PC-3 (cell line): ENCODE measurements at places on chromosomes 5 and 9. TPM values are rescaled to one million over a fixed set of nuclear protein-coding genes. Genes with fewer than 3 reads are reported as not detected.

SPINK6 gene
- not detected in 2 replicates for total RNA-seq

CEP72 gene
- 17.3 and 23.6 TPM in 2 replicates for total RNA-seq

GARIN3 gene
- not detected in 2 replicates for total RNA-seq

DOCK8 gene
- 1.5 and 1.9 TPM in 2 replicates for total RNA-seq

TMEM161B gene
- 11.5 and 12.2 TPM in 2 replicates for total RNA-seq

TEX48 gene
- total RNA-seq, result 2.4 TPM in 1 of 2 replicates, not detected in the other

SHC3 gene
- total RNA-seq, result 0.63 and 0.66 TPM in 2 replicates

LCN15 gene
- not detected in 2 replicates for total RNA-seq

CCNI2 gene
- total RNA-seq, result not detected in 2 replicates

MAMDC2 gene
- not detected in 2 replicates for total RNA-seq

CATSPER3 gene
- total RNA-seq, result 0.40 TPM in 1 of 2 replicates, not detected in the other

CAVIN4 gene
- total RNA-seq, result 0.95 and 1.0 TPM in 2 replicates

OLFML2A gene
- total RNA-seq, result 3.4 and 4.7 TPM in 2 replicates

GARNL3 gene
- 15.2 and 15.5 TPM in 2 replicates for total RNA-seq

PSIP1 gene
- 33.2 and 42.9 TPM in 2 replicates for total RNA-seq

TRIM36 gene
- total RNA-seq, result 0.15 TPM in 1 of 2 replicates, not detected in the other

SHOC1 gene
- total RNA-seq, result 0.18 TPM in 1 of 2 replicates, not detected in the other

TSSK1B gene
- total RNA-seq, result 0.33 TPM in 1 of 2 replicates, not detected in the other
